BE2C (cell line): ENCODE measurements at places on chromosomes 7 and 10.
A peak's percentile ranks its signal among the peaks of the same experiment; 100 is the strongest.

- no peak for DNase-seq
These were observed 48.0 kb downstream of the BRAF start for GRCh38 chr7:140876519-140877248.

GRCh38 chr7:151840088-151840910 is 36.6 kb downstream of the PRKAG2 start:
- DNase-seq = no peak

DNA sequence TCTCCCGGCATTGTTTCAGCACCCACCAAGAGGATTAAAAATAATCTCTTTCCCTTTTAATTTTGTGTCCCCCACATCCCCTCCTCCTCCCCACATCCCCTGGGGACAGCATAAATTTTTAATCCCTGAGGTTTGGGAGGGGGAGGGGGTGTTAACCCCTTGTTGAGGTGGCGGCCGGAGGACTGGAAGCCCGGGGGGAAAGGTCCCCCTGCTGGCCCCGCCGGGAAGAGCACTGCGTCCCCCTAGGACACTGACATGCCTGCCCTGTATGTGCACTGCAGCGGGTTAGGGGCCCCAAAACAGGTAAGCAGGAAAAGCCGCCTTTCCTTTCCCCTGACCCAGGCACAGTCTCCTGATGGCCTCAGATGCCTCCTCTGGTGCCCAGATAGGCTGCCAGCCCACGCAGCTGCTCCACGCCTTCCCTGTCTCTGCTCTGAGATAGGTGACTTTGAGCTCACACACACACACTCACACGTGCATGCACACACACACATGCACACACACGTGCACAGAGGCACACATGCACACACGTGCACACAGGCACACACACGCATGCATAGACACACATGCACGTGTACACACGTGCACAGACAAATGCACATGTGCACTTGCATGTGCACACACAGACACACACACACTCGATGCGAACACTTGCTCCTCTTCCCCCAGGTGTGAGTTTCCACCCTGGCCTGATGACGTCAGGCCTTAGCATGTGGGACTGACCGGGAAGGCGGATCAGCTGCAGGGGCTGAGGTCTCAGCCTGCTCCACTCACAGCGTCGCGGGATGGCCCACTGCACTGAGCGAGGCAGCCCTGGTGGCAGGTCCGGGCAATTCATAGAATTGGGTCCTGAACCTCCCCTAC is 12.3 kb downstream of the CNPY1 start:
- DNase-seq = peak; percentile 59

DNA sequence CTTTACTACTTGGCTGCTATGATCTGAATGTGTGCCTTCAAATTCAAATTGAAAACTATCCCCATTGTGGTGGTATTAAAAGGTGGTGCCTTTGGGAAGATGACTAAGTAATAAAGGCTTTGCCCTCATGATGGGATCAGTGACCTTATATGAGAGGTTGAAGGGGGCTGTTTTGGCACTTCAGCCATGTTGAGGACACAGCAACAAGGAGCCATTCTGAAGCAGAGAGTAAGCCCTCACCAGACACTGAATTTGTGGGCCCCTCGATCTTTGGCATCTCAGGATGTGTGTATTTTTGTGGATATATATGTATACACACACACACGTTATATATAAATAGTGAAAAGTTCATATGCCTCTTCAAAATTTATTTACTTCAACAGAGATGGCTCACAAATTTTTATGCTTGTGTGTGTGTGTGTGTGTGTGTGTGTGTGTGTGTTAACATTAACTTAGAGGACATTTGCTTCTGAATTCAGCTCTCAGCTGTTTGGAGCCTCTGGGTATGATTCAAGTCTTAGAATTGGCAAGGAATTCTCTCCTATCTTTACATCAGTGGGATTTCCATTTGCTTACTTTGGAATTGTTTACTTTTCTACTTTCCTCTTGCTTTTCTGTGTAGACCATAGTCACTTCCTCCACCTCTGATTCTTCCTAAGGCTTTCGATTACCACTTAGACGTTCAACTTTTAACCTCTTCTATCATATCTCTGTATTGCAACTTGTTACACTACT is 66.6 kb downstream of the MAGI2 start:
- DNase-seq = no peak

GRCh38 chr7:74181821-74182220 is 7.7 kb downstream of the EIF4H start:
- no peak for DNase-seq

- DNase-seq = no peak
These were observed at the start of gene PDE1C for GRCh38 chr7:32070406-32071360. Gene PDE1C (minus strand): TSS chr7:32070407.

DNA sequence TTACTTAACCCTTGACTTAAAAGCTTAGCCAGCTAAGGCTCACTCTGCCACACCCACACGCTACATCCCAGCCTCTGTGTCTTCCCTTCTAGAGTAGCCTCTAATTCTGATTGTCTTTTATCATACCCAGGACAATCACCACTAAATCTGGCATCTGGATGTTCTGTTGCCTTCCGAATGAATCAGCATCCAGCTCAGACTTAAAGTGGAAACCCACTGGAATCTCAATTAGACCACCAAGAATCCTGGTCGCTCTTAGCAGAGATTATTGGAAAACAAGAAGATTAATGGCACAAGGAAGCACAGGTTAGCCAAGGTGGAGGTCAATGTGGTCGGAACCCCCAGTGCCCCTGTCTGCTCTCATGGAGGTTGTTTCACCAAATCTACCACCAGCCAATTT is 404.2 kb upstream of the FOXK1 start:
- no peak for DNase-seq

DNA sequence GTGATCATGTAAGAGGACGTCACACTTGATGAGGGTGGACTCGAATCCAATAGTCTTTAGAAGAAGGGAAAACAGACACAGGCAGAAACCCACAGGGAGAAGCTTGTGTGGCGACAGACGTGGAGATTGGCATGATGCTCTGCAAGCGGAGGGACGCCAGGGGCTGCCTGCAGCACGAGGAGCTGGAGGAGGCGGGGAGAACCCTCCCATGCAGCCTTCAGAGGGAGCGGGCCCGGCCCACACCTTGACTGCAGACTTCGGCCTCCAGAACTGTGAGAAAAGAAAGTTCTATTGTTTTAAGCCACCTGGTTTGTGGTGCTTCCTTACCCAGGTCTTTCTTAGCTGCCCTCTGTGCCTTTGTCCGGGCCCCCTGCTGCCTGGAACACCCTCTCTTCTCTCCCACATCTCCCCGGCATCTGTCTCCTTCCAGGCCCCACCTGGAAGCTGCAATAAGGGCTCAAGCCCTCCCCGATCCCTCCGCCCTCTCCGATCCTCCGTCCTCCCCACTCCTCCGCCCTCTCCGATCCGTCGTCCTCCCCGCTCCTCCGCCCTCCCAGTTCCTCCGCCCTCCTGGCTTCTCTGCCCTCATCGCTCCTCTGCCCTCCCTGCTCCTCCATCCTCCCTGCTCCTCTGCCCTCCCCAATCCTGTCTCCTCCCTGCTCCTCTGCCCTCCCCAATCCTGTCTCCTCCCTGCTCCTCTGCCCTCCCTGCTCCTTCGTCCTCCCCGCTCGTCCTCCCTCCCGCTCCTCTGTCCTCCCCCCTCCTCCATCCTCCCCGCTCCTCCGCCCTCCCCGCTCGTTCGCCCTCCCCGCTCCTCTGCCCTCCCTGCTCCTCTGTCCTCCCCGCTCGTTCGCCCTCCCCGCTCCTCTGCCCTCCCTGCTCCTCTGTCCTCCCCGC is 17.4 kb upstream of the PRKAG2 start:
- DNase-seq = no peak

- no peak for DNase-seq
These were observed 252.0 kb downstream of the PTEN start for GRCh38 chr10:88115407-88115806.

- peak; percentile 50 for DNase-seq
These were observed 594.9 kb downstream of the REEP3 start for GRCh38 chr10:64115908-64116643.

DNA sequence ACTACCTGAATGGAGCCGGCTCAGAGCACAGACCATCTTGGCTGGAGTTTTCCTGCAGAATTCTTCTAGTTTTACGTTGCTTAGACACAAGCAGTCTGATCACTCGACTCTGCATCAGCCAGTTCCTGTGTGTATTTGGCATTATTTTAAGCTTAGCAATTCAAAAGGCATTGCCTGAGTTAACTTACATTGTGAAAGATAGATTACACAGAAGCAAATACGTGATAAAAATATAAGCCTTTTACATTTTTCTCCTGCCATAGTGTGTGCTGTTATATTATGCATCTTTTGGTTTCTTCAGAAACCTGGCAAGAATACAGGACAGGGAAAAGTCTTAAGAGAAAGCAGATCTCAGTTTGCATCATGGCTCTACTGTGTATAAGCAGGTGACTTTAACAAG is 98.1 kb downstream of the LRRC4 start:
- DNase-seq = no peak
